ENCODE measurements at places on chromosomes 11 and 22.

GRCh38 chr22:49712195-49712791, 115.4 kb downstream of the BRD1 start:
- DNase-seq = no peak

- DNase-seq = no peak
Measured at GRCh38 chr11:9091044-9091922, at the start of gene SCUBE2. SCUBE2 (minus strand) TSS chr11:9091599; CDS start chr11:9091528, 71 bp downstream.

DNA sequence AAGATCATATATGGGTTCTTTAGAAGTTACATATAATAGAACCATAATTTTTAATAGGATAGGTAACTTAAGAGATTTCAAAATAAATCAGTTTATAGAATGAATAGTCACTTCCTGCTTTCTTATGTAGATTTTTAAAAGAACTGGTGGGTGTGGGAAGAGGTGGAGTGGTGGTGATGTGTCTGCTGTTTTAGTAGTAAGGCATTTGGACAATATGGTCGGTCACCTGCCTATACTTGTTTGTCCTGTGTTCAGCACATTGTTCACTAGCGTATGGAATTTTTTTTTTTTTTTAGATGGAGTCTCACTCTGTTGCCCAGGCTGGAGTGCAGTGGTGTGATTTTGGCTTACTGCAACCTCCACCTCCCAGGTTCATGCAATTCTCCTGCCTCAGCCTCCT, 39.3 kb downstream of the CCDC81 start:
- DNase-seq = no peak

DNA sequence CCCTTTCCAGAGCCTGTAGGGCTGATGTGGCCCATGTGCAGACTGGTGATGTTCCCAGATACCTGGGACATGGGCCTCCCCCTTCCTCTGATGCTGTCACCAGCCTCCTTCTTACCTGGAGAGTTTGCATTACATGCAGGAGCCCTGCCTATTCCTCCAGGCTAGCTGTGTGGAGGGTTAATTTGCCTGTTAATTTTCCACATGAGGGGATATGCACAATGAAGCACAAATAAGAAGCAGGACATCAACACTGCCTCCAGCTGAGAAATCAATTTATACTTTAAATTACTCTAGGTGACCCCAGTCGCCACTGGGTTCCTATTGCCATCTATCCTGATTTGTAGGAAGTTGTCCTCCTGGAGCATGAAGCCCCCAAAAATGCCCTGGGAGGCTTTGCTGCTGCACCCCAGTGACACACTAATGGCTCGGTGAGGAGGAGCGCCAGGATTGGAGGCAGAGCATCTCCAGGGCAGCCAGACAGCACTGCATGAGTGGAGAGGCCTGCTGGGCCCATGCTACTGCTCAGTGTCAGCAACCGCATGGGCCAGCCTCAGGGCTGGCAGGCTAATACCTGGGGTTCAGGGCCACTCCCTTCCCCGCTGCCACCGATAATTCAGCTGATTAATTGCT, 101.6 kb upstream of the USP47 start:
- DNase-seq = no peak

All from CD4-positive, alpha-beta T cell treated with Interleukin-15 for 4 hours (primary cell).